ENCODE measurements at places on chromosomes 4 and X.

- no peak for DNase-seq
Measured at GRCh38 chr4:180380733-180381132, 1862.5 kb upstream of the TENM3 start.

- DNase-seq, result no peak
Measured at GRCh38 chrX:108029928-108030711, 14.7 kb upstream of the VSIG1 start.

- no peak for DNase-seq
Measured at GRCh38 chr4:142861351-142861750, 15.2 kb upstream of the INPP4B start.

GRCh38 chr4:64713256-64713840, 304.1 kb upstream of the TECRL start:
- no peak for DNase-seq

GRCh38 chr4:26237916-26238315, 82.9 kb upstream of the RBPJ start:
- no peak for DNase-seq

Data from NCI-H1092 (cell line).